ENCODE measurements at places on chromosomes 7 and 10.

DNA sequence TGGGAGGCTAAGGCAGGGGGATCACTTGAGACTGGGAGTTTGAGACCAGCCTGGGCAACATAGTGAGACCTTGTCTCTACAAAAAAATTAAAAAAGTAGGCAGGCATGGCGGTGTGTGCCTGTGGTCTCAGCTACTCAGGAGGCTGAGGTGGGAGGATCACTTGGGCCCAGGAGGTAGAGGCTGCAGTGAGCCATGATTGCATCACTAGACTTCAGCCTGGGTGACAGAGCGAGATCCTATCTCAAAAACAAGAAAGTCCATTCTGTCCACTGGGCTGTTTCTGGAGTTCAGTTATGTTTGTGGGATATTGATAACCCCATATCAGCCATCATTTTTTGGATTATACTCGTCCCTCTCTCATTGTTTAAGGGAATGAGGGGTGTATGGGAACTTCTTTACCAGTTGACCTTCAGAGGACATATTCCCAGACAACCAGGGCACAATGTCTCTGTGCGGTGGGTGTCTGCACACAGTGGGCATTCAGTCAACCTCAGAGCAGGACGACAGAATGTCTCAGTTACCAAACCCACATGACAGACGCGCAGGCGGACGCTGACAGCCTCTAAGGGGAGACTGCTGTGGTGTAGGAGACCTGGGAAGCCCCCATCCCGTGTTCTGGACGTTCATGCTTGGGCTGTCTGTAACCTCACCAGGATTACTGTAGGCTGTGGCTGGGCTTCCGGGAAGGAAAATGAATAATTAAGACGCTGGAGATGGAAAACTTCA is 69.4 kb downstream of the CARD11 start:
- H3K36me3 ChIP-seq: no peaks in the 10 kb centered on the region
- H3K4me3 ChIP-seq: no peak overlapping the region
- H3K27me3 ChIP-seq: peaks cover 11% of the 10 kb centered on the region
- no peak overlapping the region for H3K27ac ChIP-seq
- no peaks in the 10 kb centered on the region for H3K4me1 ChIP-seq
- DNase-seq: no peak

DNA sequence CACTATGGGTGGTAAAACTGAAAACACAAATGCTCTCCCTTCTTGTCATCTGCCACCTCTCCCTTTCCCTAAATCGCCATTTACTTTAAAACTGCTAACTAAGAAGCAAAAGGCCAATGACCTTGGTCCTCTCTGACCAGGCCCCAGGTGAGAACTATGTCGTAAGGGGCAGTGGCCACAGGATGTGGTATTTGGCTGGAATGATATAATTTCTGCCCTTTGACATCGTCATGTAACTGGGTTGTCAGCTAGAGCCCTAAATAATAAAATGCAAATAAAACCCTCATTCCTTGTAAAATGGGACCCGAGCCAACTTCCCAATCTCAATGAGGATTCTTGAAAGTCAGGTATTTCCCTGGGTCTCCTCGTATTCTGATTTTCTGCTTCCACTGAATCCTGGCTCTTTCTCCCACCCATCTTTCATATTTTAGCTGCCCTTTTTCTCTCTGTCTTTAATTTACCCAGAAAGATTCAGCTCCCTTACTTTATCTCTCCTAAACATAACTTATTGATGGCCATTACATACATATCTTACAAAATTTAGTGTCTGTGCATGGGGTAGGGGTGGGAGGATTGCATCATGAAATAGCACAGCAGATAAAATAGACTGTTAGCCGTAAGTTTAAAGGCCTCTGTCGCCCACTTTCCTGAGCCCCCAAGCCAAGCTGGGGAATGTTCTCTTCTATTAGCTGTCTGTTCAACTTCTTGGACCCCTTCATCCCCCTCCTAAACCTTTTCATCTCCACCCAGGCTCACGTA is 3.2 kb upstream of the EEPD1 start:
- H3K36me3 ChIP-seq: no peaks in the 10 kb centered on the region
- H3K27ac ChIP-seq: no peak overlapping the region
- DNase-seq: no peak
- H3K4me1 ChIP-seq: no peaks in the 10 kb centered on the region
- no peak overlapping the region for H3K4me3 ChIP-seq

- peaks cover 7% of the 10 kb centered on the region for H3K4me1 ChIP-seq
- no peaks in the 10 kb centered on the region for H3K36me3 ChIP-seq
- H3K4me3 ChIP-seq: no peak overlapping the region
- DNase-seq: no peak
Observed at GRCh38 chr10:92830478-92831389, 17.6 kb upstream of the EXOC6 start.

GRCh38 chr7:117587931-117588330 is 108.1 kb downstream of the CFTR start:
- H3K4me1 ChIP-seq: no peaks in the 10 kb centered on the region
- no peak for DNase-seq
- no peak overlapping the region for H3K4me3 ChIP-seq
- H3K27ac ChIP-seq: no peak overlapping the region
- H3K36me3 ChIP-seq: no peaks in the 10 kb centered on the region
- H3K27me3 ChIP-seq: peaks cover 89% of the 10 kb centered on the region

DNA sequence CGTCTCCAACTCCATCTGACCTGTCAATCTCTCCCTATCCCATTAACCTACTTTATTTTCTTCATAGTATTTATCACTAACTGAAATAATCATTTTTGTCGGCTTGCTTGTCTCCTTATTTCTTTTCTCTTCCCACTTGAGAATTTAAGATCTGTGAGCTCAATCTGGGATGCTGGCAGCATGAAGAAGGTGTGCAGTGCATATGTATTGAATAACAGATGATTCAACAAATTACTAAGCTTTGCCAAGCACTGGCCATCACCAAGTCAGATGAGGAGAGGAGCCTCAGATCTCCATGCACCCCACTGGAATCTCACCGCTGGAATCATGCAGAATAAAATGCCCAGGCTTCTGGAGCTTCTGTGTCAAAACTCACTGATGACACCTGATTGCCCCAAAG is 47.6 kb upstream of the PPP1R3C start:
- DNase-seq: no peak
- H3K36me3 ChIP-seq: no peaks in the 10 kb centered on the region
- peaks cover 14% of the 10 kb centered on the region for H3K4me1 ChIP-seq
- no peak overlapping the region for H3K4me3 ChIP-seq
- H3K27me3 ChIP-seq: no peaks in the 10 kb centered on the region

DNA sequence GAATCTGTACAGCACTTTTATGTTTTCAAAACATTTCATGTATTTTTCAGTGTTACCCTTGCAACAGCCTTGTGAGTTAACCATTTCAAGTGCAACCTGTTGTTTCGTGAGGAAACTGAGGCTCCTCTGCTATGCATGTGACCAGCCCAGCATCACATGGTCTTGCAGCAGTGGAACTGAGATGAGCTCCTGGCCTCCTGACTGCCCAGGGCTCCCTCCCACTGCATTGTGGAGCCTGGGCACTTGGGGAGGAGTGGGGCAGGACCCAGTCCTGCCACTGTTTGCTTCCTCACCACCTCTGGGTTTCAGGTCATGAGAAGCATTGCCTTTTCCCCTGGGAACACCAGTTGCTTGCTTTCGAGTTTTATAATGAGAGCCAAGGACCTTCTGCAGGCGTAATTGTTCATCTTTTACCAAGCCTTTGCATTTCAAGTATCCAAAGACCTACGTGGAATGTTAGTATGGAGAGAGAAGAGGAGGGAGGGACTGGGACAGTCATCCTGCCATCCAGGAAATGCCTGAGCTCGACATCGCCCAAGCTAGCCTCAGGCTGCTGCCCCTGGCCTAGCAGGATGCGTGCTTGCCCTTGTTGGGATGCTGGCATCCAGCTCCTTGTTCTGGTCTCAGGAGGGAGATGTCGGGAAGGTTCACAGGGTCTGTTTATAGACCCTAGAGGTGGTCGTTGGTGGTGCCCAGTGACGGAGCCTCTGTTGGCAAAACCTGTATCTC is 32.3 kb upstream of the BHLHA15 start:
- DNase-seq: no peak
- H3K4me1 ChIP-seq: no peaks in the 10 kb centered on the region
- no peaks in the 10 kb centered on the region for H3K27me3 ChIP-seq
- H3K36me3 ChIP-seq: peaks cover 28% of the 10 kb centered on the region
- no peak overlapping the region for H3K27ac ChIP-seq

- no peak overlapping the region for H3K4me3 ChIP-seq
- H3K4me1 ChIP-seq: no peaks in the 10 kb centered on the region
- H3K27ac ChIP-seq: no peak overlapping the region
- no peaks in the 10 kb centered on the region for H3K27me3 ChIP-seq
- no peaks in the 10 kb centered on the region for H3K36me3 ChIP-seq
Observed at GRCh38 chr7:122602800-122603199, 96.1 kb downstream of the RNF133 start.

- no peaks in the 10 kb centered on the region for H3K27me3 ChIP-seq
- no peak overlapping the region for H3K27ac ChIP-seq
- no peak overlapping the region for H3K4me3 ChIP-seq
- H3K36me3 ChIP-seq: no peaks in the 10 kb centered on the region
Observed at GRCh38 chr10:100873827-100874326, 38.9 kb upstream of the SLF2 start.

DNA sequence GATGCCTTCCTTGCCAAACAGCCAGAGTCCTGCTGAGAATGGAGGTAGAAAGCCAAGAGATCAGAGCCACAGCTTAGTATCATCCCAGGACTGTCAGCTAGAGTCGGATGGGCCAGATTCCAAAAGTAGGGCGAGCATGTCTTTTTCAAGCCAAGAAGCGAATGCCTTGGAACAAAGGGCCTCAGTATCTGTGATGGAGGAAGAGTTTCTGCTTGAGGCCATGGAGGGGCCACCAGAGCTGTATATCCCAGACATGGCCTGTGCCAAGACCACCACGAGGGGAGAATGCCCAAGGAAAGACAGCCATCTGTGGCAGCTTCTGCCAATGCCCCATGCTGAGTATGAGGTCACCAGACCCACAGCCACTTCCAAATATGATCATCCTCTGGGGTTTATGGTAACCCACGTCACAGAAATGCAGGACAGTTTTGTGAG is 44.3 kb upstream of the PPP1R17 start:
- H3K27ac ChIP-seq: no peak overlapping the region
- no peak for DNase-seq
- no peak overlapping the region for H3K4me3 ChIP-seq
- no peaks in the 10 kb centered on the region for H3K36me3 ChIP-seq

DNA sequence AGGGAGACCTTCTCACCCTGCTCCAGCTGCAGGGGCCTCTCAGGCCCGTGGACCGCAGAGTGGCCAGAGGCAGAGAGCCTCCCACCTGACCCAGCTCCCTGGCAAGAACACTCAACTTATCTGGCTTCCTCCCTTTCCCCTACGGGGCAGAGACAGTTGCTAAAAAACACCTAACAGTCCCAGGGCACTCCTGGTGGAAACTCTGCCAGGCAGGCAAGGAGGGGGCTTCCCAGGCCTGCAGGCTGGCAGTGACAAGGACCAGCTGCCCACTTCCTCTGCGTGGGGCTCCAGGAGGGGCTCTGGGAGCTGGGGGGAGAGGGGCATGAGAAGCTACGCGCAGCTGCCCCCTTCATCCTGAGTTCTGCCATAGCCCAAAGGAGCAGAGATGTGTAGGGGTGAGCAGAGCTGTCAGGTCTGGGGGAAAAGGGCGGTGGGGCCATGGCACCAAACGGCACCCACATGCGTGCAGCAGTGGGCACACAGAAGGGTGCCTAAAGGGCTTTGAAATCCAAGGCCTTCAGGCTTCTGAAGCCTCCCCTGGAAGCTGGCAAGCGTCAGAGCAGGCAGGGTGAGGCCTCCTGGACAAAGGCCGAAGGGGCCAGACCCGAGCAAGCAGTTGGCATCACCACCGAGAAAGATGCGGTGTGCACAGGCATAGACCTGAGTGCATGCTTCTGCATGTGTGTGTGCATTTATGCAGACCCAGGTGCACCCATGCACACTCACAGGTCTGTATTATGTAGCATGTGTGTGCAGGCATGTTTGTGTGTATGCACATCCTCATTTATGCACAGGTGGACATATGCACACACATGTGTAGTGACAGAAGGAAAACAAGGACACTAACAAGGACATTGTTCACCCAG is 14.4 kb downstream of the SPOCK2 start:
- no peak for DNase-seq
- no peaks in the 10 kb centered on the region for H3K27me3 ChIP-seq
- H3K4me3 ChIP-seq: no peak overlapping the region
- H3K4me1 ChIP-seq: peaks cover 4% of the 10 kb centered on the region

DNA sequence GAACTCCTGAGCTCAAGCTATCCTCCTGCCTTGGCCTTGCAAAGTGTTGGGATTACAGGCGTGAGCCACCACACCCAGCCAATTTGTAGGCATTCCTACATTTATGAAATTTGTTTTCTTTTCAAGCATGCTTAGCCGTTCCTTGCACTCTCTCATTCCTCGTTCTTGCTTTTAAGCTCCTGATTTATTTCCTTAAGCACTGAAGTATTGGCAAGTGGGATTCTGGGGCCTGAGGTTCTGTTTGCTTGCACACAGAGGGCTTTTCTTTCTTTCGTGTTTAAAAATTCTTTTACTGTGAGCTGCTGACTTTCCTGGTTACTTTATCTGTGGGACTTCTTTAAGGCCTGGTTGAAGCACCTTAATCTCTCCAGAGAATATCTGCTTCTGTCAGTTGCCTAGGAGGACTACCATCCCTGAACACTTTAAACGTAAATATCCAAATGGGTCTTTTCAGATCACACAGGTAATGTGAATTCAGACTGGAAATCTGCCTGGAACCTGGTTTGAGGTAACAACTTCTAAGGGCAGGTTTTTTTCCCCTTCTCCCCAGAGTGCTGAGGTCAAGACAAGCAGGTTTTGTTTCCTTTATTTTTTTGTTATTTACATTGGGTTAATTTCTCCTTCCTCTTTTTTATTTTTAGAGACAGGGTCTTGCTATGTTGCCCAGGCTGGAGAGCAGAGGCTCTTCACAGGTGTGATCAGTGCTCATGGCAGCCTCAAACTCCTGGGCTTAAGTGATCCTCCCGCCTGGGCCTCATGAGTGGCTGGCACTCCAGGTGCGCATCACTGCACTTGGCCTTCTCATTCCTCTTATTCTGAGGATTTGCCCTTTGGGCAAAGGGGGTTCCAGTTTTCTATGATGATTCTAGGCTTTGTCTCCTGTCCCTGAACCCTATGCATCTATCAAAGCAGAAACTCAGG is 102.9 kb downstream of the PFKFB3 start:
- peaks cover 5% of the 10 kb centered on the region for H3K36me3 ChIP-seq
- DNase-seq: no peak
- no peaks in the 10 kb centered on the region for H3K4me1 ChIP-seq

DNA sequence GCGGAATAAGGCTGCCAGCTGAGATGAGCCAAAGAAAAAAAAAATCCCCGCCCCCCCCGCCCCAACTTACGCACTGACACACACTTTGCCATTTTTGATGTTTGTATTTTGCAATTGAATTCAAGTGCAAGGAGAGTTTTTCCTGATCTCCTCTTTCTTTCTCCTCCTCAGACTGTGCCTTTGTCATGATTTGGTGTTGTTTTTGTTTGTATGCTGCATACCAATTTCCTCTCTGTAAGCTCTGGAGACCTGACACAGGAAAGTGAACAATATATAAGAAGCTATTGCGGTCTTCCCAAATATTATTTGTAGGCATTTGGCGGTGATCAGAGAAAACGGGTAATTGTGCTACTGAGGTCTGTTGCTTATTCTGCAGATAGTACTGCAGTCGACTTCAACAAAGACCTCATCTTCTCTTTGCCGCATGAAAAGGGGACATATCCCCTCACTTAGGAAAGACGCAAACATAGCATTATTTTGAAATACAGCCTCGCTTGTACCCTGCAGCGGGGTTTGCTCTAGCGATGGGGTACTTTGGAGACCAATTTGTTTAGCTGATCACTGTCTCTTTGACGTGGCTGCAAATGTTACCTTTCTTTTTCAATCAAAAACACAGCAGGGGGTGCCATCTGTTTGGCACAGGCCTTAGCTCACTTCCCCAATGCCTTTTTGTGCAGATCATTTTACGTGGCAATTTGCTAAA is 206.6 kb downstream of the SKAP2 start:
- H3K36me3 ChIP-seq: no peaks in the 10 kb centered on the region
- H3K27me3 ChIP-seq: no peaks in the 10 kb centered on the region
- no peak for DNase-seq
- H3K27ac ChIP-seq: no peak overlapping the region
